Fibroblast of the aortic adventitia (primary cell): ENCODE measurements at places on chromosomes 3 and 15.

DNA sequence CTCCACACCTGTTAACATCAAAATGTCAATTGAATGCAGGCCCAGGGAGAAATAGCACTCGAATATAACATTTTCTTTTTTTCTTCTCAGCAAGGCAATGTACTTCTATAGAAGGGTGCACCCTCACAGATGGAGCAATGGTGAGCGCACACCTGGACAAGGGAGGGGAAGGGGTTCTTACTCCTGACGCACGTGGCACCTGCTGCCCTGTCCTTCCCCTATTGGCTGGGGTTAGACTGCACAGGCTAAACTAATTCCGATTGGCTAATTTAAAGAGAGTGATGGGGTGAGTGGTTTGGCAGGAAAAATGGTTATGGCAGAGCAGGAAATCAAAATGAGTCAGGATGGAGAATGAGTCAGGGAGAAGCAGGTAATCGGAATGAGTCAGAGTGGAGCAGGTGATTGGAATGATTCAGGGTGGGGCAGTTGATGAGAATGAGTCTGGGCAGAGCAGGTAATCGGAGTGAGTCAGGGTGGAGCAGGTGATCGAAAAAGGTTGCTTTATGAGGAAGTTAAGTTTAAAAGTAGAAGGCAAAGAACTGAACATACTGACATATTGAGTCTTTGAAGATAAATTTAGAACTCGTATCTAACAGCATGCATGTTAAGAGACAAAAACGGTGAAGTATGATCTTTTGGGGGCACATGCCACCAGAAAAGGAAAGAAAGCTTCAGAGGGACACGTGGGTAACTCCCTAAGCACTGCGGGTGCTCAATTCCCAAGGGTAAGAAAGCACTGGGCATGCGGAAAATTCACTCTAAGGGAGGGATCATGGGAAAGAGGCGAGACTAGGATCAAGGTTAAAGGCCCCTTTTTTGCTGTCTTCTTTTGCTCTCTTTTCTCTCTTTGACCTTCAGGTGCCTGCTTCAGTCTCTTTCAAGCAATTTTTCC lies 72.9 kb upstream of the GALNT15 start:
- DNase-seq = no peak

DNA sequence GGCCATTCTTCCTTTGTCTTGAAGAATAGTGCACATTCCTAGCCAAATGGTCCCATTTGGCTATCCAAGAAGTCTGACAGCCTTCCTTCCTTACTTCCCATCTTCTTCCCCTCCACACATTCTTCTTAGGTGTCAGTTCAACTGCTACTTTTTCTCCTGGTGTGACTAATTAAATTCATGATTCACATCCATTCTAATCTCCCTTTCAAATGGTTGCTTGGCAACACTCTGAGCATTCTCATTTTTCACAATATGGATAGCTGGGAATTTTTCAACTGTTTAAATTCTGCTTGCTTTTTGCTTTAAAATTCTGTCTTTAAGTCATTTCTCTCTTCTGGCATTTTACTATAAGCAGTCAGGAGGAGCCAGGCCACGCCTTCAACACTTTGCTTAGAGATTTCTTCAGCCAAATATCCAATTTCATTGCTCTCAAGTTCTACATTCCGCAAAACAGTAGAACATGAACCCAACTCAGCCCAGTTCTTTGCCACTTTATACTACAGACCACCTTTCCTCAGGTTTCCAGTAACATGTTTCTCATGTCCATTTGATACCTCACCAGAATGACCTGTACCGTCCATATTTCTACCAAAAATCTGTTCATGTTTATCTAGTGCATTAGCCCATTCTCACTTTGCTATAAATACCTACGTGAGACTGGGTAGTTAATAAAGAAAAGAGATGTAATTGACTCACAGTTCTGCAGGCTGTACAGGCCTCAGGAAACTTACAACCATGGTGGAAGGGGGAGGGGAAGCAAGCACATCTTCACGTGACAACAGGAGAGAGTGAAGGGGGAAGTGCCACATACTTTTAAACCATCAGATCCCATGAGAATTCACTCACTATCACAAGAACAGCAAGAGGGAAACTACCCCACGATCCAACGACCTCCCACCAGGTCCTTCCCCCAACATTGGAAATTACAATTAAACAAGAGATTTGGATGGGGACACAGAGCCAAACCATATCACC lies 31.9 kb upstream of the MCF2L2 start:
- DNase-seq = no peak

GRCh38 chr3:4722103-4722502 lies 229.0 kb downstream of the ITPR1 start:
- DNase-seq = peak; percentile 84

- DNase-seq = peak; percentile 25
Observed at GRCh38 chr3:107942951-107943749, 147.7 kb downstream of the CD47 start.

GRCh38 chr3:75171630-75172230 lies 492.4 kb upstream of the FRG2C start:
- peak; percentile 31 for DNase-seq

- DNase-seq = no peak
Observed at GRCh38 chr15:49314716-49315115, 108.3 kb upstream of the FGF7 start.

- no peak for DNase-seq
Observed at GRCh38 chr15:40902605-40903561, 8.6 kb downstream of the VPS18 start.

- no peak for DNase-seq
Observed at GRCh38 chr3:58586776-58587192, 9.6 kb upstream of the FAM107A start.

GRCh38 chr3:58085616-58086015 lies 77.4 kb downstream of the FLNB start:
- DNase-seq = no peak

DNA sequence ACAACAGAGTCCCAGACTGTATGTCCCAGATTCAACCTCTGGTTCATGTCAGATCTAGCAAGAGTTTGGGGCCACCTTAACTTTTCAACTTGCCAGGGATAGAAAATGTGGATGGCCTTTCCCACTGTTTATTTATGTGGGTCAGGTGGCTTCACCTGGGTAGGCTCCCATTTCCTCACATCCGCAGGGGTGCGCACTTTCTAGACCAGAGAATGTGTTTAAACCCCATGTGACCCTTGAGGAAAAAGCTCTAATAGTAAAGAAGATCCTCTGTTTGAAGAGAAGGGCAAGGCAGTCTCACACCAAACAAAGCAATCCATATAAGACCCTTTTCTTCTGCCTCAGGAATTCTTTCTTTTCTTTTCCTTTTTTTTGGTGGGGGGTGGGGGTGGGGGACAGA lies 167.2 kb upstream of the TSC22D2 start:
- no peak for DNase-seq

DNA sequence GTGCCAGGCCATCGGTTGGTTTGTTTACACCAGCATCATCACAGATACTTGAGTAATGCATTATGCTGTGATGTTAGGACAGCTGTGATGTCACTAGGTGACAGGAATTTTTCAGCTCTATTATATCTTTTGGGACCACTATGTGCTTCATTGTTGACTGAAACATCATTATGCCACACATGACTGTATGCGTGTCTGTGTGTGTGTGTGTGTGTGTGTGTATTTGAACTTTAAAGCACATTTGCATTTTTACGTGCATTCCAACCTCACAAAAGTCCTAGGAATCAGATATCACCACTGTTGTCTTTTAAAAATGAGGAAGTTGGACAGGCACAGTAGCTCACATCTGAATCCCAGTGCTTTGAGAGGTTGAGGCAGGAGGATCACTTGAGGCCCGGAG lies 223.0 kb downstream of the TBL1XR1 start:
- no peak for DNase-seq

GRCh38 chr15:38196076-38196475 lies 56.6 kb upstream of the SPRED1 start:
- no peak for DNase-seq

DNA sequence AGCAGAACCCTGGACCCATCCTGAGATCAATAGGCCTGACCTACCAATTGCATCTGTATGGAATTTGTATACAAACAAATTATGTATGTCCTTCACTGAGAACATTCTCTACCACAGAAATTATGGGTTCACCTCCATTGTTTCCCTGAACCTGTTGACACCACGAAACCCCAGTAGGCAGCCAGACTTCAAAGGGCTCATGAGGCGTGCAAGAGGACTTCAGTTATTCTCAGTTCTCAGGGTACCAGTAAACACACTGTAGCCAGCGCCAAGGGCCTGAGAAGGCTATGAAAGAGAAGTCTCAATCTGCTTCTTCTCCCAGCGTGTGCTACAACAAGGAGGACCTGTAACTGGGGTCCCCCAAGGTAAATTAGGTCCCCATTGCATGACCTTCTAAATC lies 254.9 kb upstream of the GOLGA6L4 start:
- DNase-seq = no peak

DNA sequence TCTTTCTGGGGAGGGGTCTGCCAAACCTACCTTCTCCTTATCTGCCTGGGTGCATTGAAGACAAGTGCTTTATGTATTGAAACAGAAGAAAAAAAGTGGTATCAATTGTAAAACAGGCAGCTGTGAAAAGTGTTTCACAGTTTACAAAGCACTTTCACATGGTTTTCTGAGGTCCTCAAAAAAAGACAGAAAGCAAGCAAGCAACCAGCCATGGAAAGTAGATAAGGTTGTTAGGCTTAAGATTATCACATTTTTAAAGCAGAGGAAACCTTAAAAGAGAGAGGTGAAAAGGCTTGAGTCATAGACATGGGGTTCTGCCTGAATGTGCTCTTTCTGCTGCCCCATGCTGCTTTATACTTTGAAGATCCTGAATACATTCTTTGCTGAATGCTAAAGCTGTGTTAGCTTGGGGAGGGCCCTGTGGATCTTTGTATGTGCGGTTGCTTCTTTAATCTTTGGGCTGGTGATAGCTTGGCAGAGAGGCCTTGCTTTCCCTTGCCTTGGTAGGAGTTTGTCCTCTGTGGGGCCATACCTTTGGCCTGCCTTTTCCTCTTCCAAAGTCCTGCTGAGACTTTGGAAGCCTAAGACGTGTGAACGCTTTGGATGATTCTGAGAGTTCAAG lies 2.6 kb downstream of the SMAD3 start:
- no peak for DNase-seq

GRCh38 chr3:13120289-13120927 lies 47.2 kb upstream of the IQSEC1 start:
- no peak for DNase-seq

DNA sequence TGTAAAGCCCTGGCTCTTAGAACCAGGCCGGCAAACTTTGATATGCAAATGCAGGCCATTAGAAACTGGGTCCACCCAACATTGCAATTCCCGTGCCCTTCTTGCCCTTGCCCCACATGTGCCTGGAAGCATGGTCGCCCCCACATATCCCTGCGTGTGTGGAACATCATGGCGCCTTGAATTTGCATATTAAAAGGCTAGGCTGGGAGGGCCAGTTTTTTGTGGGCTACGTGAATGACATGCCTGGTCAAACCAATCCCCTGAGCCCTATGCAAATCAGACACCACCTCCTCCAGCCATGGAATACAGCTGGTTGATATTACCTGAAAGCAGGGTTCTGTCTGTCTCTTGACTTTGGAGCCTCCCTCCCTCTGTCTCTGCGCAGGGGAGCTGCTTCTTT lies 58.7 kb upstream of the ARHGEF26 start:
- DNase-seq = no peak

GRCh38 chr3:152156880-152157279 lies 111.8 kb upstream of the MBNL1 start:
- no peak for DNase-seq

DNA sequence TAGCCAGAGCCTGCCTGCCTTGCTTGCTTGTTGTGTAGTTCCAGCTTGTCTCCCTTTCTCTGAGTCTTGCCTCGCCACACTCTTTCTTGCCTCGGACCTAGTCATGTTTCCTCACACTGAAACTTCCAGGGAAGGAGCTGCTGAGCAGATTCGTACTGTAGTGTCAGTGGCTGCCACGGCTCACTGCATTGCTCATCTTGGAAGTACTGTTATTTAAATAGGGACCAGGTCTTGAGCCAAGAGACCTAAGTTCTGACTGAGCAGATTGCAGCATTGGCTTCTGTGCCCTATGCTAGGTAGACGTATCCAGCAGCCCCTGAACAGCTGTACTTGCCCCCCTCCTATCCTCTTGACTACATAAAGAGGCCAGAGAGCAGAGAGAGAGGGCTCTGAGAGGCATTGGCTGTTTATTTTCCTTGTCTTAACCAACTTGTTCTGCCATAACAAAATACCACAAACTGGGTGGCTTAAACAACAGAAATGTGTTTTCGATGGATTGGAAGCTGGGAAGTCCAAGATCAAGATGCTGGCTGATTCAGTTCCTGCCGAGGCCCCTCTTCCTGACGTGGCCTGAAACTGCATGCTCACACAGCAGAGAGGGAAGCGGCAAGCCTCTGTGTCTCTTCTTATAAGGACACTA lies 5.8 kb upstream of the RARRES1 start:
- peak; percentile 35 for DNase-seq

- peak; percentile 92 for DNase-seq
Observed at GRCh38 chr3:153599685-153600084, 437.7 kb downstream of the RAP2B start.

GRCh38 chr15:71448688-71449114 lies 333.4 kb downstream of the THSD4 start:
- DNase-seq = peak; percentile 86

DNA sequence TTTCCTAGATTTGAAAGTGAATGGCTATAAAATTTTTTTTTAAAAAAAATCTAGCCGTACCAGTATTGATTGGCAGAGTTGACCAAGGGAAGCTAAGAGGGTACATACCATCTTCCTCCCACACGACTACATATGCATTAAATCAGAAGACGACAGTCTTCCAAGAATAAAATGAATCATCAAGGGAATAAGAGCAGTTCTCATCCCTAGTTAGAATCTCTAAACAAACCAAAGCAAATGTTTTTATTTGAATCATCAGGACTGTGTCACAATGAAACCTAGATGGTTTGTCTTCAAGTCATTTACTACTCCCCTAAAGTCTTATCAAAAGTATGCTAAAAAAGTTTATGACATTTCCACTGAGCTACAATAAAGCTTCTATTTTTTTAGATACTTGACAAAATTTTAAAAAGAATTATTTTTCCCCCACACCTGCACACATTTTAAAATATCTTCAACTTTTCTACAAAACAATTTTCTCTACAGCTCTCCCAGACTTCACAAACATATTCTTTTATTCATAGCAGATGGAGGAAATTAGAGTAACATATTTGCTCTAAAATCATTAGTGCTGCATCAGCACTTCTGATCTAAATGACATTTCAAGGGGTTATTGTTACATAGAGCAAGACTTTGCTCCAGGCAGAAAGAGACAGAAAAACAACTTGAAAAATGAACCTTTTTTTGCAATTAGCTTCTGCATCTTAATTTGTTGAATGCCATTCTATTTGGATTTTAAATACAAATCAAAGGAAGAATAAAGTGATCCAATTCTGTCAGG lies 547.1 kb downstream of the FHIT start:
- peak; percentile 14 for DNase-seq
